ENCODE measurements at places on chromosomes 11 and 22.

GRCh38 chr11:88104408-88104807 lies 70.8 kb downstream of the RAB38 start:
- no peak for DNase-seq

DNA sequence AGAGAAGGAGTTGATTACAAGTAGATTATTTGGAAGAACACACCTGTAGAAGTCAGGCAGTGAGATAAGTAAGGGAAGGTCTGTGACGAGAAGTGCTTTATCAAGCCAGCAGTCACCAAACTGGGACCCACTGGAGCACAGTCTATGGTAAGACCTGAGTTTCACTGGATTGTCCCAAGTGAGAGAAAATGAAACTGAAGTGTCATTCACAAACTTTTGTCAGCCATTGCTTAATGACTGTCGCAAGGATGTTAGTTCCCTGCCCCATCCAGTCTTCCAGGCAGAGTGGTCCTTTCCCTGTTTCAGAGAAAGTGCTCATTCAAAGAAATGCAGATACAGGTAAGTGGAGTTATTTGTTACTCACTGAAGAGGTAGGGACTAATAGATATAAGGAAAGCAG lies 728.0 kb upstream of the TENM4 start:
- DNase-seq = no peak

DNA sequence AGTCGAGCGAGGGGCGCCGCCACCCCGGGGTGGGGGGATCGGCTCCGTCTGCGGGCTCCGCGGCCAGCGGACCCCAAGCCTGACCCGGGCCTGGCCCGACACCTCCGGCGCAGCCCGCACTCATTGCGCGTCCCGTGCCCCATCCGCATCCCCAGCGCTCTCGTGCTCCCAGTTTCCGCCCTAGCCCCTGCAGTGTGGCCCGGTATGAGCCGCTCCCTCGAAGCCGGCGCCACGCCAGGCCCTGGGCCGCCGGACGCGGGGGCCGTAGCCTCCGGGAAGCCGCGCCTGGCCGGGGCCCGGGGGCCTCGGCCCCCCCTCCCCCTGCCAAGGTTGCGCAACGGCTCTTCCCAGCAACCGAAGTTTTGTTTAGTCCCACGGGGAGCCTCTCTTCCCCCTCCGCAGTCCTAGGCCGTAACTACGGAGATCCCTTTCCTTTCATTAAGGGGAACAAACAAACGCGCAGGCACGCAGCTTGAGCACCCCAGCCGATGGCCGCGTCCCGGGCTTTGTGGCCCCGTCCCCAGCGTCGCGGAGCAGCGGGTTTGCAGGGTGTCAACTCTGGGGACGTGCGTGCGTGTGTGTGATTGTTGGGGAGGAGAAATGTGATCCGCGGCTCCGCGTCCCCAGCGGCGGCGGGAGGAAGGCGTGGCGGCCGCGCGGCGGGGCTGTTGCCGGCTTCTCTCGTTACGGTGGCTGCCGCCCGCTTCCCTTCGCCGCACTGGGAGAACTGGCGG lies 883 bp downstream of the HIPK3 start:
- peak; percentile 74 for DNase-seq

- DNase-seq = no peak
These were observed at the start of gene CASP12 for GRCh38 chr11:104897891-104898684. CASP12 (minus strand) TSS chr11:104898460.

DNA sequence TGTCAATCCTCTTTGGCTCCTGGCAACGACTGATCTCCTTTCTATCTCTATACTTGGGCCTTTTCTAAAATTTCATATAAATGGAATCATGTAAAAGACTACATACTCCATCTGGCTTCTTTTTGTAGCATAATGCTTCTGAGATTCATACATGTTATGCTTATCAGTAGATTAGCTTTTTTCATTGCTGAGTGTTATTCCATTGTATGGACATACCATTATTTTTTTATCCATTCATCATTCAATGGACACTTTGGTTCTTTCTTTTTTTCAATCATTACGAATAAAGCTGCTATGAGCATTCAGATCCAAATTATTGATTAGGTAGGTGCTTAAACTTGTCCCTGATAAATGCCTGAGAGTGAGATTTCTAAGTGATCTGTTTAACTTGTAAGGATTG lies 11.7 kb upstream of the ARL14EP start:
- DNase-seq = no peak

All from stimulated activated CD4-positive, alpha-beta T cell treated with anti-CD3 and anti-CD28 coated beads, Interleukin-4, amount 100 ng/mL, for 1 hour (primary cell).